ENCODE measurements at places on chromosomes 3 and 15.

DNA sequence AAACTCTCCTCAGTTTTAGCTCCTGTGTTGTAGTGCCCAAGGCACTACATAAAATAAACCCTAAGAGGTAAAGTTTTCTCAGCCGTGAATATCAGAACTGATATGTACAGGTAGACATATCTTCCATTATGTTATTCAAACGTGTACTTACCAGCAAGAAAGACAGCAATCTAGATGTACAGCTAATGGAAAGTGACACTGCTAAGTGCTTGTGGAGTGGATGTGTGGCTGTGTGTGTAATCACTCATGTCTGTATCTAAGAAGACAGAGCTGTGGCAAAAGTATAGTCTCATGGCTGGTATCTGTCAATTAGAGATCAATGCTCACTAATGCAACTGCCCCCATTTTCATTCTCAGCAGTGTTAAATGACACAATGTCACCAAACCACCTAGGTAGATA, 101.3 kb downstream of the FMN1 start:
- no peak for DNase-seq

DNA sequence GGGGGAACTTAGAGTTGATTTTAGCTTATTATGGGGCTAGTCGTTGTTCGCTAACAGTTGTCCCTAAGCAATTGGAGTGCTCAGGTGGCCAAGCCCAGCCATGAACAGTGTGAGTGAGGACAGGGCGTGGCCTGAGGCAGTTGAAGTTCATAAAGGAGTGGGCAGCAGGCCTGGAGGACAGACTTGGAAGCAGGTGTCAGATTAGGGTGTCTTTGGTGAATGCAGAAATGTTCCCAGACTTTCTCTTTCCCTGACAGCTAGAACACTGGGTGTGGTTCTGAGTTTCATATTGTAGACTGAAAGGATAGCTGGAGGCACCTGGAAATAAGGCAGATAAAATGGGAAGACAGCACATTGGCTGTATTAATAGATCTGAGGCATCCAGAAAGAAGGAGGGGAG, 59.8 kb upstream of the FGD5 start:
- no peak for DNase-seq

- no peak for DNase-seq
Observed at GRCh38 chr3:30258426-30259392, 347.7 kb upstream of the TGFBR2 start.

DNA sequence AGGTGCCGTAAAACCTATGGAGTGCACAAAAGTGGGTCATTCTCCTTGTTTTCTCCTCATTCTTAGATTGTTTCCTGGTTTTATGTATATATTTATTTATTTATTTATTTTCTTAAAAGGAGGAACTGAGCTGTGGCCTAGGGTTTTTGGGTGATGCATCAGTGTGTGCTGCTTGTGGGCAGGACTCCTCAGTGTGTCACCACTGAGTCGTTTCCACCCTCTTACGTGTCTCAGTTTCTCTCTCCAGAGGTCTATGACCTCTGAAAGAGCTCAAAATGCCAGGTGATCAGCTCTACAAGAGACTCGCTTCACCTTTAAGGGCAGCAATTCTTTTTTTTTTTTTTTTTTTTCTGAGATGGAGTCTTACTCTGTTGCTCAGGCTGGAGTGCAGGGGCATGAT, 72.9 kb downstream of the CD200 start:
- no peak for DNase-seq
